ENCODE measurements at places on chromosomes 16 and 17.

DNA sequence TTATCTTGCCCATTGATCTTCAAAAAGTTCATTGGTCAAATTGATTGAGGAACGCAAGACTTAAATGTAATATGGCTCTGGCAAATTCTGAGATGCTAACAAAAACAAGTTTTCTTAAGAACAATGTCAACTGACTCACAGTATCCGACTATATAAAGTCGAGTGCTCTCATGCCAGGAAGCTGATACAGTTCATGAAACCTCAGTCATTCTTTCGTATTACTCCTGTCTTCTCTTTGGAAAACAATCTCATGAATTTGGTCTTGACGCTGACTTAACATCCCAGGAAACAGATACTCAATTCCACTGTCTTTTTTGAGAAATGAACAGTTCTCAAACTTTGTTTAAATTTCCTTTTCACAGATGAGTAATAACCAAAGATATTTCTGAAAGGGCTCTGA, 704.9 kb downstream of the MAF start:
- DNase-seq, result no peak

- no peak for DNase-seq
Observed at GRCh38 chr16:30559690-30560089, 1.5 kb upstream of the ZNF764 start.

GRCh38 chr17:56987283-56987834, 9.4 kb downstream of the SCPEP1 start:
- no peak for DNase-seq

DNA sequence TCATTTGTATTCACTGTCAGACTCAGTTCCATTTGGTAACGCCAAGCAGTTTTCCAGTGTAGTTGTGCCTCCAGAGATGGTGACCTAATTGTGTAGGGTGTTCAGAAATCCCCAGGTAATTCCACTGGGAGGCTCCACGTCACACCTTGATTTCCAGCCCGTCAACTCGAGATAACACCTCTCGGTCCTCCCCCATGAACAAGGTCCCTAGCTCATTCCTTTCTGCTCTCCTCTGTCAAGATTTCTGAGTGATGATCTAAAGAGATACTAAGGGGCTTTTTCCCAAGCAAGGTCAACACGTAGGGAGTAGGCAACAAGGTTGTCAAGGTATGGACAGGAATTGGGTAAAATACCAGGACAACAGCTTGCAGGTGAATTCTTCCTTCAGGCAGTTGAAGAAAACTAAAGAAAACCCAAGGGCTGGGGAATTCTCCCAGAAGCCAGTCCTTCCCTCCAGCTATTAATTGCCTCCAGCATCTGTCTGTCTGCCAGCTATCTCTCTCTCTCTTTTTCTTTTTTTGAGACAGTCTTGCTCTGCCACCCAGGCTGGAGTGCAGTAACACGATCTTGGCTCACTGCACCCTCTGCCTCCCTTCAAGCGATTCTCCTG, 31.4 kb downstream of the GPRC5B start:
- no peak for DNase-seq

- DNase-seq, result no peak
Observed at GRCh38 chr16:81227785-81228184, 10.7 kb upstream of the BCO1 start.

GRCh38 chr17:66444031-66444430, 141.6 kb downstream of the PRKCA start:
- DNase-seq, result no peak

DNA sequence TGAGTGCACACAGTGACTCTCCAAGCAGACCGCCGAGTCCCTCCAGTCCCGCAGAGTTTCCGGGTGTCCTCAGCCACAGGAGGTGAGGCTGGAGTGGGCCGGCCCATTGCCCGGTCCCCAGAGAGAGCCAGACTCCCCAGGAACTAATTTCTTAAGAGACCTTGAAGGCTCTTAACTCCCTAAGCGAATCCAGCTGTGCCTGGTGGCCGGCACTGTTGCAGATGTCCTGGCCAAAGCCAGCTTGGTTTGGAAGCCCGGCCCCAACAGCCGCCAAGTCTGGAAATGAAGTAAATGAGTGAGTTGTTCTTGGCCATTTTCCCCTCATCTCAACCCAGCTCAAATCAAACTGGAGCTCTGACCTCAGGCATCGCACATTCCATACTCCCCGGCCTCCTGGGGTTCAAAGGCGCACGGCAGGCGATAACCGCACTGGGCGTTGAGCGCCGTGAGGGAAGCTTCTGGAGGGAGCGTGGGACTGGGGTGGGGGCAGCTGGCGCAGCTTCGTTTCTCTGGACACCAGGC, 42.0 kb downstream of the CMIP start:
- DNase-seq, result no peak

- DNase-seq, result no peak
Observed at GRCh38 chr16:88287219-88287618, 95.5 kb upstream of the ZNF469 start.

DNA sequence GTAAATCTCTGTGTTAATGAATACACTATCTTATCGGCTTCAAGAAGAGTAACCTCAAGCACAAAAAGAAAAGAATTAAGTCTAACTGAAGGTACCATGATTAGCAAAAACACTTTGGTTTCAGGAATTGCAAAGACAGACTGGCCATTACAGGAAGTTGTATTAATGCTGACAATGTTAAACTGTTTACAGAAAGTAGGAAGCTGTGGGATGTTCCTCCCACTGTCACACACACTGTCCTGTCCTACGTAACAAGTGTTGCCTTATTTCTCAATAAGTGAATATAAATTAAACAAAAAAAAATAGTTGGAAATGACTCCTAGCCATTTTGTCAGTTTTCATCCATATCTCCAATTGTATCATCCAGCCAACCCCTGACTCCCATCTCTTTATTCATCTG, 8.6 kb downstream of the GNA13 start:
- DNase-seq, result no peak

DNA sequence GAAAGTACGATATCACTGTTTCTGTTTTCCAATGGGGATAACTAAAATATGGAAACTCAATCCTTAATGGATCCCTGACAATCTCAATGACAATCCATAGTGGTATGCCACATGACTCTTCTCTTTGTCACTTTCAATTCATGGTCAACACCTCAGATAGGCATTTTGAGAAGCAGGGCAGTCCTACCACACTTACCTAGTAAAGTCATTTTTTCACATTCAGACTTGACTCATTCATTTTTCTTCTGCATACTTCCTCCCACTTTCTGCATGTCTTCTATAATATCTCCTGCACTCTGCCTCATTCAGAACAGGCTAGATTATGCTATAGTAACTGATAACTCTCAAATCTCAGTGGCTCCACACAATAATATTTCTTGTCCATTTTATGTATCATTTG, 117.5 kb downstream of the FTO start:
- DNase-seq, result no peak

GRCh38 chr16:4487955-4488498, 11.8 kb downstream of the HMOX2 start:
- no peak for DNase-seq

DNA sequence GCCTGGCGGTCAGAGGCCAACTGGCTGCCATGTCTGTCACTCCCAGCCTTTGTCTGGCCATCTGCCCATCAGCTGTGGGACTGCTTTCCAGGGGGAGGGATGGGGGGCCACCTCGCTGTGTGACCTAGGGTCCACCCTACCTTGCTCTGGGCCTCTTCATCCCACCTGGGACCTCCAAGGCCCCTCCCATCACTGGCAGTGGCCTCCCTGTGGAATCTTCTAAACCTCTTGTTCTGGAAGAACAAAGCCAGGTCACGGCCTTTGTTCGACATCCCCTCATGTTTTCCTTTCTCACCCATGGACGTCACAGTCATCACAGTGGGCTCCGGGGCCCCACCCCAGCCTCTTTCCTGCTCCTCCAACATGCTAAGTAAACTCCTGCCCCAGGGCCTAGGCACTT, 24.0 kb downstream of the SPNS2 start:
- DNase-seq, result no peak

- DNase-seq, result no peak
Observed at GRCh38 chr17:40459636-40460603, 16.7 kb downstream of the IGFBP4 start.

DNA sequence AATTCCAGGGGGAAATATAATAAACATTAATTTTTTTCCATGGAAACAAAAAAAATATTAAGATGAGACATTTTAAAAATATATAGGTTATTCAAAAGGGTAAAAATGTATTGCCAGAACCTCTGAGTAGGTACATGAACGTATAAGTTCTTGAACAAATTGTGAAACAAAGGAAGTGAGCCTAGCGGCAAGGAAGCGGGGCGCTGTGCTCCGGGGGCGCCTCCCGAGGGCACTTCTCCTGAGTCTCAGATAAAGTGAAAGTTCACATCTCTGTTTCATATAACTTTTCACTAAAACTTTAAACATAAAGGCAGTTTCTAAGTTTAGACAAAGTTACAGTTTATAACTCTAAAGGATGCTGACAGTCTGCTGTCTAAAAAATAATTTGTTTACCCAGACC, 52.3 kb downstream of the TNRC6C start:
- no peak for DNase-seq

- DNase-seq, result no peak
Observed at GRCh38 chr17:37744961-37745800, at the start of gene HNF1B. HNF1B (minus strand) TSS chr17:37745059; CDS start chr17:37744884, 175 bp downstream.

- DNase-seq, result peak; percentile 6
Observed at GRCh38 chr17:60390925-60391470, 935 bp downstream of the USP32 start.

- DNase-seq, result no peak
Observed at GRCh38 chr17:33021731-33022408, 30.2 kb downstream of the SPACA3 start.

DNA sequence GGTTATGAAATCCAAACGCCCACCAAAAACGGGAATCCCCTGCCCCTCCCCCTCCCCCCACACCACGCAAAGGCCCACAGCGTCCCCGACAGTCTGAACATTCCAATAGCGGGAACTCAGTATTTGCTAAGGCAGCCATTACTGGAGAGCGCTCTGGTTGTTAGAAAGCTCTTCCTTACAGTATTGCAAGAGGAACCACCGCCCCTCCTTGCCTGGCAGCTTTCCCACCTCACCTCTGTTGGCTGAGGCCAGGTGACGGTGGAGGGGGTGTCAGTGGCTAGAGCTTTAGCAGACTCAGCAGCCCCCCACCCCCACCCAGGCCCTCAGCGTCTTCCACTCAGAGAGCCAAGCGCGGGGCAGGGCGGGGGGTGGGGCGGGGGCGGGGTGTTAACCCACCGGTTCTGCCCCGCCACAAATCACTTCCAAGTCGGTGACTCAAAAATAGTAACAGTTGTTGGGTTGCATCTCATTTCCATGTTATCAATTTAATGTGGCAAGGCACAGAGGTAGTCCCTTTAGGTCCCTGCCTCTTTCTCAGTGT, 2.2 kb upstream of the PLEKHH3 start:
- DNase-seq, result no peak

DNA sequence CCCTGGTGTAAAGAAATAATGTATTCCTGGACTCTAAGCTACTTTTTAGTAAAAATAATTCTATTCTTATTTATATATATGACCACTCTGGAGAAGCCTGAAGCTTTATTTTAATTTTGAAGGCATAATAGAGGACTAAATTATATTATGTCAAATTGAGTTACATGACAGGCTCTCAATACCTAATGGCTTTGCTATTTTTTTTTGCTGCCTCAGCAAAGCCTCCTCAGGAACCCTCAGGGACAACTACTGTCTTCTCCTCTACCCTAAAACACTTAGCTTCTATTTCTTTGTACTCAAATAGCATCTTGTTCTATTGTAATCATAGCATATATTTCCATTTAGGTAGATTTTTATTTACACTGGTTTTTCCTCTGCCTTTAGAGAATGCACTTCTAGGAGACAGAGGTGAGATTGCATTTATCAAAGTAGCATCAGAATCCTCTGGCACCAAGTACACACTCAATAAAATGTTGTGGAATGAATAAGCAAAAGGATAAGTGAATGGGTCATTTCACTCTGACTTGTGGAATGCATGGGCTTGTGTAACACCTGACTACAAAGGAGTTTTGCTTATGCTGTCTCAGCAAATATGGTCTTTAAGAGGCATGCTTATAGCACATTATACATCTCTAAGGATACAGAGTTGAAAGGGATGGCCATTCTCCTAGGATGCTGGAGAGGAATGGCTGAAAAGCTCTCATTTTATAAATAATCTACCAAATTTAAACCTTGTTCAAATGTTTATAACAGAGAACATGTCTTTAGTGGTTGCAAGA, 605.2 kb downstream of the KCNJ2 start:
- DNase-seq, result no peak

- peak; percentile 20 for DNase-seq
Observed at GRCh38 chr17:3965118-3965800, 1.0 kb upstream of the ATP2A3 start.

GRCh38 chr16:3013491-3013951, 798 bp downstream of the CLDN9 start:
- DNase-seq, result no peak

DNA sequence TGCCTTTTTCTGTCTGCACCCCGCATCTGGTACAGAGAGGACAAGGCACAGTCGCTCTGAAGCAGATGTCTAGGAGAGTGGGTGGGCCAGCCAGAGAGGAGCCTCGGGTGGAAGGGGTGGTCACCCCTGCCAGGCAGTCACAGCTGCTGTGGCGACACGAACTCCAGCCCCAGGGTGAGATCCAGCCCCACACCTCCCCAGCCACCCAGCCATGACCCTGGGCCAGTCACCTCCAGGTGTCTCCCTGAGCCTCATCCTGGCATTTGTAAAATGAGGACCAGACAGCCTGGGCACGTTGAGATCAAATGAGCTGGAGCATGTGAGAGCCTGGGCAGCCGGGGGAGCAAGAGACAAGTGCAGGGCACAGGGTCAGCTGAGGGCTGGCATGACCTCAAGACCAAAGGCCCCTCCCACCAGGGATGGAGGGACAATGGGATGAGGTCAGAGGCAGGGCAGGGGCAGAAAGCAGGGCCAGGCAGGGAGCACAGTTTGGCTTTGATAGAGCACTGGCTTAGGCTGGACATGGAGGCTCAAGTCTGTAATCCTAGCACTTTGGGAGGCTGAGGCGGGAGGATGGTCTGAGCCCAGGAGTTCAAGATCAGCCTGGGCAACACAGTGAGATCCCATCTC, 7.7 kb downstream of the ADAM11 start:
- DNase-seq, result no peak

DNA sequence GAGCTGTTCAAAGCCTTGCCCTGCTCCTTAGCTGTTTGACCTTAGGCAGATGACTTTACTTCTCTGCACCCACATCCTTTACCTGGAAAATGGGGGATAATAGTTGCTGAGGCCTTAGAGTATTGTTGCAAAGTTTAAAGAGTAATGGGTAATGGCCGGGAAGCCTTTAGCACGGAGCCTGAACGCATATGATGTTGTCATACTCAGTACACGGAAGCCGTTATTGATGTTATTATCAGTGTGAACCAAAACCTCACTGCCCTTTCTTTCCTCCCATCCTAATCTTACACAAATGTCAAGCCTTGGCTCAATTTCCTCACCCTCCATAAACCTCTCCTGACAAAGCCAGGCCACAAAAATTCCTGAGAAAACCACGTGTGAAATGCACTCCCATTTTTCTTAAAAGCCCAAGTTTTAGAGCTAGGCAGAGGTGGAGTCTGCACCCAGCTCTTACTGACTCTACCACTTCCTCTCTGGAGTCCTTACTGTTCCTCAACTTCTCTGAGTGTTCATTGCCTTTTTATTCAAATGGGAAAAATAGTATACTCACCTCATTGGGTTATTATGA, 67.3 kb upstream of the CACNG3 start:
- DNase-seq, result no peak

GRCh38 chr16:49566432-49566831, 192.8 kb downstream of the C16orf78 start:
- no peak for DNase-seq

- no peak for DNase-seq
Observed at GRCh38 chr16:89619840-89620239, 6.4 kb downstream of the DPEP1 start.

All from neural crest cell (in vitro differentiated cells).